Epithelial cell of proximal tubule (primary cell): ENCODE measurements at places on chromosomes 2 and 18.
A peak's percentile ranks its signal among the peaks of the same experiment; 100 is the strongest.

DNA sequence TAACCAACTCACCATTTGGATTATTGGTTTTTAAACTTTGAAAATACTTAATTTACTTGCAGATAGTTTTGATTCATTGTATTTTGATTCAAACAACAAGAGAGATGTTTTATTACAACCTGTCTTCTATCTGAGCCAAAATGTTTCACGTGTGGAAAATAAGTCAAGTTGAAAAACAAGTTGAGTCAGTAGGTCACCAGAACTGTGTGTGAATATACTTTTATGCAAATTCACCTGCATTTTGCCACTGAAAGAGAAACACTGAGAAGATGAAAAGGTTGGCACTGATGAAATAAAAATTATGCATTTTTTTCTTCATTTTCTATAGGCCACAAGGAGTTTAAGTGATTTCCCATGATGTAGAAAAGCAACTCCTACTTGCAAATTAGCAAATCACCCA is 68.3 kb downstream of the ICOS start:
- DNase-seq = no peak

- no peak for DNase-seq
These were observed 894.5 kb upstream of the POU3F3 start for GRCh38 chr2:103959174-103960128.

DNA sequence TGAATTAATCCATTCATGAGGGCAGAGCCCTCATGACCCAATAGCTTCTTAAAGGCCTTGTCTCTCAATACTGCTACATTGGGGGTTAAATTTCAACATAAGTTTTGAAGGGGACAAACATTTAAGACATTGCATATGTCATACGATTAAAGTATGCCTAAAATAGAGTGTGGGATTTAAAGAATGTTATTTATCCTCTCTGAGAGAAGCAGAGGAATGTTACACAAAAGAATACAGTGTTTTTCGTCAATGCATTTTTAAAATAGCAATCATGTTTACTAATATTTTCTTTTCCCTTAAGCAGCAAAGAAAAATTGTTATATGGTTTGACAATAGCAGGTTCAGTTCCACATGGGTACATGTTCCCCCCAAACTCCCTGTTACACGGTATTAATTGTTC is 363.1 kb downstream of the NUP35 start:
- no peak for DNase-seq

DNA sequence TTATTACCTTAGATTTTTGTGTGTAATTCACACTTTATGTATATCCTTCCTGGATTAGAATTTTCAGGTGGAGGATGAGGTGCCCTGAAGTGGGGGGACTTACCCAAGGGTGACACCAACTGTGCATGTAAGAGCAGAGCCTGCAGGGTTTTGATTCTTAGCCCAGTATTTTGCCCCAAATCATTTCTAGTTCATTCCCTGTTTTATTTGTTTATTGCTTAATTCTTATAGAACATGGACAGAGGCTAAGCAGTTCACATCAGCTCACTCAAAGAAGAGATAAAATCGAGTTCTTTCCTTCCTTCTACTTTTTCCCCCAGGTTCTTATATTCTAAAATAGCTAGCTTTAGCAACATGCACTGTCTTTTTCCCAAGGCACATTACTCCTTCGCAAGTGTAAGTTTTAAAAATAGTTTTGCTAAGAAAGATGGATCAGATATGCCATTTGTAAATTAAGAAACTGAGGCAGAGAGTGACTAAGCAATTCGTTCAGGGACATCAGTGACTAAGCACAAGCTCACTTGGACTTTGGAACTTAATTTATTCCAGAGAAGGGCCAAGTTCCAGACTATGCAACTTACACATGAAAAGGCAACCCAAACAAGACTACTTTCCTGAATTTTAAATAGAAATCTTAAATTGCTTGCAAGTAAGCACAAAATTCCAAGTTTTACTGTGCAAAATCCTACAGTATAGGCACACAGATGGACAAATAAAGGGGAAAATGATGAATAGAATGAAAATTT is 427.9 kb upstream of the POU3F3 start:
- DNase-seq = peak; percentile 35

- DNase-seq = no peak
These were observed 162.0 kb upstream of the MC4R start for GRCh38 chr18:60534538-60534937.

DNA sequence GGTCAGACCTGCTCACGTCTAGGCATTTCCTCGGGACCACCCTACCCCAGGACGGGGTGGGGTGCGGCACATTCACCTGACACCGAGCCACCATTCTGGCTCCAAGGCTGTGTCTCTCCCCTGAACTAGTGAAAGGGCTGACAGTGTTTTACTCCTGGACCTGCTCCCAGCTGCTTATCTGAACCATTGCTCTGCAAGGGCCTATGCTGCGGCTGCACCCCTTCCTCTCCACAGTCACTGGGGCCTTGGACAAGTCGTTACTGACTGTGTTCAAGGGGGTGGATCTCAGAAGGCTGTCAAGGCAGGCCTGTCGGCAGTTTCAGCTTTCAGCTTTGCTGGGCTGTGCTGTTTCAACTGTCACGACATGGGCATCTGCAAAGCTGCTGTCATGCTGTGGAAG is 11.7 kb downstream of the CREG2 start:
- DNase-seq = no peak

- no peak for DNase-seq
These were observed 76.2 kb downstream of the CCBE1 start for GRCh38 chr18:59621027-59621426.

DNA sequence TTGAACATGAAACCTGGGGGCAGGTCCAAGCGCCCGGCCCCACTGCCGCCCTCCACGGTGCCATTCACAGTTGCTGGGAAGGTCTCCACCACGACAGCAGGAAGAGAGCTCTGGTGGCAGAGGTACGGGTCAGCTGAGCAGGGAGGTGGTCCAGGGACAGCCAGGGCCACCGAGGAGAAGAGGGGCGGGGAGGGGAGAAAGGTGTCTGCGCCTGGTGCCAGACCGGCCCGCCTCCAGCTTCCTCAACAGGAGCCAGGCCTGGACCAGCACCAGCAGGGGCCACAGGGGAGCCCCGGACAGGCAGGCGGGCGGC is 56.2 kb downstream of the BIN1 start:
- no peak for DNase-seq

DNA sequence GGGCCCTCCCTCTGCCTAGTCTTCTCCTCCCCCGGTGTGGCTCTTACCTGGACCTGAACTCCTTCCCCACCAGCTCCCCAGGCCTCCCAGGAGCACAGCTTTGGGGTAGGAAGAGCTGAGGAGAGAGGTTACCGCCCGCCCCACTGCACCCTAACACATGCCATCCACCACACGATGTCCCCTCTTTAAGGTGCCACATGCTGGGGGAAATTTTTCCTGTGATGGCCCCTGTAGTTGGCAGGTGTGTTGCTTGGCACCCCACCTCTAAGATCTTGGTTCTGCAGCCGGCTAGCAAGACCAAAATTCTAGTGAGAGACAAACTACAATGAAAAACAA is 6.9 kb upstream of the TEX261 start:
- DNase-seq = no peak

- no peak for DNase-seq
These were observed 66.1 kb downstream of the NAPG start for GRCh38 chr18:10591896-10592295.

DNA sequence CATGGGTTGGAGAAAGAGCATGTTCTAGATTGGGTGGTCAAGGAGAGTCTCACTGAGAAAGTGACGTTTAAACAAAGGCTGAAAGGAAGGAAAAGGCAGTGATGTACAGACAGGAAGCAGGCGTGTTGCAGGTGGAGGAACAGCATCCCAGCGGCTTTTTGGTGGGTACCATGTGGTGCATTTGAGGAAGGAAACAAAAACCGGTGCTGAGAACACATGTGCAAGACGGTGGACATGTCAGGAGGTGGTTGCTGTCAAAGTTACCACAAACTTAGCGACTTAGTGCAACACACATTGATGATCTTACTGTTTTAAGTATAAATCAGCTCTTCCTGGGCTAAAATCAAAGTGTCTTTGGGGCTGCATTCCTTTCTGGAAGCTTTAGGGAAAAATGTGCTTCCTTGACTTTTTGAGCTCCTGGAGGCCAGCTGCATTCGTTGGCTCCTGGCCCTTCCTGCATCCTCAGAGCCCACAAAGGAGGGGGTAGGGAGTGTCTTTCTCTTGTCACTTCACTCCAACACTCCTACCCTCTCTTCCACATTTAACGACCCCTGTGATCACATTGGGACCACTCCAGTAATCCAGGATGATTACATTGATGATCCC is 380.6 kb downstream of the FBXO15 start:
- no peak for DNase-seq

DNA sequence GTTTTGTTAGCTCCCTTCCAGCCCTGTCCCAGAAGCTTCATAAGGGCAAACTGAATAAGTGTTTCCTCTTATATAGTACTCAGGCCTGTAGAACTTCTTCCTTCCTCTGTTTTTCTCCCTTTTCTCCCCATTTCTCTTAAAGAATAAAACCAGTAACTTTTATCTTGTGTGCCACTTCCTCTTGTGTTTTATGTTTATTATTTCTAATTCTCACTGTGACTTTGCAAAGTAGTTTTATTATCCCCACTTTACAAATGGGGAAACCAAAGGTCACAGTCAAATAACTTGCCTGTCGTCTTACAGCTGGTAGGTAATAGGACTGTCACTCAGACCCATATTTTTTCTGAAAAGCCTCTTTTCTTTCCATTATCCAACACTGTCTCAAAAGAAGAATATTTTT is 42.4 kb downstream of the RBBP8 start:
- DNase-seq = no peak

GRCh38 chr2:16102358-16102975 is 162.1 kb downstream of the MYCN start:
- no peak for DNase-seq

DNA sequence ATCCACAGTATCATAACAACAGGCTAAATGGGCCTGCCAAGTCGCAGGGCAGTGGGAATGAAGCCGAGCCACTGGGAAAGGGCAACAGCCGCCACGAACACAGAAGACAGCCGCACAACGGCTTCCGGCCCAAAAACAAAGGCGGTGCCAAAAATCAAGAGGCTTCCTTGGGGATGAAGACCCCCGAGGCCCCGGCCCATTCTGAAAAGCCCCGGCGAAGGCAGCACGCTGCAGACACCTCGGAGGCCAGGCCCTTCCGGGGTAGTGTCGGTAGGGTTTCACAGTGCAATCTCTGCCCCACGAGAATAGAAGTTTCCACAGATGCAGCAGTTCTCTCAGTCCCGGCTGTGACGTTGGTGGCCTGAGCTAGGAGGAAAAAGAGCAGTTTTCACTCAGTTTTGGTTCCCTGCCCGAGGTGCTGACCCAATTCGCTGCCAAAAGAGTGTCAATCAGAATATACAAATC is 32.2 kb downstream of the KCTD18 start:
- DNase-seq = no peak

GRCh38 chr18:34921811-34922385 is 119.3 kb upstream of the MAPRE2 start:
- DNase-seq = no peak

GRCh38 chr18:76565238-76566173 is 70.5 kb upstream of the ZNF516 start:
- DNase-seq = no peak

- DNase-seq = no peak
These were observed 85.6 kb downstream of the DDX1 start for GRCh38 chr2:15677141-15677843.

- DNase-seq = no peak
These were observed 385.2 kb downstream of the TNS1 start for GRCh38 chr2:217617616-217618022.

- DNase-seq = no peak
These were observed 32.7 kb downstream of the QPCT start for GRCh38 chr2:37377187-37377532.

GRCh38 chr18:23864624-23865023 is 149.9 kb upstream of the TTC39C start:
- no peak for DNase-seq

DNA sequence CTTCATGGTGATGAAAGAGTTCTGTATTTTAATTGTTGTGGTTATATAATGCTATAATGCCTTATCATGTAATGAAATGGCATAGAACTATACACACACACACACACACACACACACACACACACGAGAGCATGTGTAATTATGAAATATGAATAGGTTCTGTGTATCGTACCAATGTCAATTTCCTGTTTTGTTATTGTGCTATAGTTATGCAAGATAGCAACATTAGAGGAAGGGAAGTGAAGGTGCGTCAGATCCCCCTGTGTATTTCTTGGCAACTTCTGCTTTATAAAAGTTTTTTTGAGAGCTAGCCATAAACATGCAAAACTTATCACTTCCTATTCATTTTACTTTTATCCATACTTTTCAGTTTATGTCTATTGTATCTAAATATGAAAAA is 60.7 kb upstream of the ARHGAP15 start:
- DNase-seq = no peak

DNA sequence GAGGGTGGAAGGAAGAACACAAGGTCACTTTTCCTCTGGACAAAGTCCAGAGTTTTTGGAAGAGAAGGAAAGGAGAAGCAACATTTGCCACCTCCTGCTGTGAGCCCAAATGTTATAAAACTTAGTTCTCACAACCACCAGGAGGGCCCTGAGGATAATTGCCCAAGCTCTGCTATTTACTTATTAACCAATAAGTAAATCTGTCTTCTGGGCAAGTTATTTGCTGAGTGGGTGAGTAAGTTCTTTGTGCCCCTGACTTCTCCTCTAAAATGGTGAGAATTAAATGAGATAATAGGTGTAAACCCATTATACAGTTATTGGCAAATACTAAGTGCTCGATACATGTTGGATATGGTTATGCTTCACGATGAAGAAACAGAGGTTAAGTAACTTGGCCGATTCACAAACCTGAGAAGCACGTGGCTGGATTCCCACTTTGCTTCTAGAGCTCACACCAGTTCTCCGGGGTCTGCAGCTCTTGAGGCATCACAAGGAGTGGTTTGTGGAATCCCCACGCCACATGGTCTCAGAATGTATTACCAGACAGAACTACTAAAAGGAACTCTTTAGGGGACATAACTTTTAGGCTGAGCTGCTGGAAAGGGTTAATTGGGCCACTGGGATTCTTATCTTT is 164.1 kb downstream of the MYCN start:
- DNase-seq = peak; percentile 12

GRCh38 chr2:30367232-30368070 is 79.6 kb upstream of the LCLAT1 start:
- DNase-seq = no peak

DNA sequence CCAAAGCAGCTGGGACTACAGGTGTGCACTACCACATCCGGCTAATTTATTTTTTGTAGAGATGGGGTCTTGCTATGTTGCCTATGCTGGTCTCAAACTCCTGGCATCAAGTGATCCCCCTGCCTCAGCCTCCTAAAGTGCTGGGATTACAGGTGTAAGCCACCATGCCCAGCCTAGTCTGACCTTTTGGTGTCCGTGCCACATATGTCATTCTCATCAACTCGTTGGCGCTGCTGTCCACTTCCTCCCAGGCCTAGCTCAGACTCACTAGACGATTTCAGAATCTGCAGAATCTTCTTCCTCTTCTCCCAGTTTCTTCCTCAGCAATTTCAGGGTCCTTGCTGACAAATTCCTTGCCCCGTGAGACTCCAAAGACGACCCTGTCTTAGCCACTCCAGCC is 39.8 kb upstream of the DNMT3A start:
- no peak for DNase-seq

GRCh38 chr18:23281626-23282436 is 146.5 kb downstream of the CABLES1 start:
- DNase-seq = no peak
